Activated CD8-positive, alpha-beta memory T cell treated with anti-CD3 and anti-CD28 coated beads for 24 hours (primary cell): ENCODE measurements at places on chromosomes 16 and 17.

GRCh38 chr16:15856182-15856581, 646 bp downstream of the MYH11 start:
- DNase-seq = no peak

DNA sequence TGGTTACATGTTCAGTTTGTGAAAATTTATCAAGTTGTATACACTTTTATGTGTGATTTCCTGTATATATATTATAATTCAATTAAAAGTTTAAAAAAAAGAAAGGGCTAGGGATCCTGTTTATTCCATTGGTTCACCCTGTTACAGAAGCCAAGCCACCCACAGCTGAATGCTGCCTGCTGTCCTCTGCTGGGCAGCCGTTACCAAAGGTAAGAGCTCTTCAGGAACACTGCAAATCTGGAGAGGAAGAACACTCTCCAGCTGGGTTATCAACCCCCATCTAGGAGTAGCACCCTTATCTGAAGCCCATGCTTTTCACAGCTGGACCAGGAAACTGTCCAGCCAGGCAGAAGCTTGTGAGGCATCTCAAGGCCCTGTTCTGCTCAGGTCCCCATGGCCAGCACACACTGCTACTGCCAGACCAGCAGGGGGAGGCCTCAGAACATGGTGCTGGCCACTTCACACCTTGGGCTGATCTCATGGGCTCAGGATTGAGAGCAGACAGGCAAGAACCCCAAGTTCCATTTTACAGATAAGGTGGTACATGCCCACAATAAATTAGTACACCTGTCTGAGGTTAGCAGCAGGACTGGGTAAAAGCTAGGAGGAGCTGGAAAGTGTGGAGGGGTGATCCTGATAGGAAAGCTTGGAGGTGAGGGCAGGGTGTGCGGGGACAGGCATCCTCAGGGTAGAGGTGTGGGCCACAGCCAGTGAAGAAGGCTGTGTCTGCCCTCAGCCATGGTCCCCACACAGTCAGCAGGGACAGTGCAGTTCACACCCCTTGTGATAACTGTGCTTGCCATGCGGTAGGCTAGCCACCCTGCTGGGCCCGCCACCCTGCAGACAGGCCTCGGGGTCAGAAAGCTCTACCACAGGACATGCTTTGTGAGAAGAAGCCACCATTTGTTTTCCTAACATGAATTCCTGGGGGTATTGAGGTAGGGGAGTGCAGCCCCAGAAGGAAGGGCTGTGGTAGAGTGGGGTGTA, 54.3 kb upstream of the SREBF1 start:
- DNase-seq = peak; percentile 67

DNA sequence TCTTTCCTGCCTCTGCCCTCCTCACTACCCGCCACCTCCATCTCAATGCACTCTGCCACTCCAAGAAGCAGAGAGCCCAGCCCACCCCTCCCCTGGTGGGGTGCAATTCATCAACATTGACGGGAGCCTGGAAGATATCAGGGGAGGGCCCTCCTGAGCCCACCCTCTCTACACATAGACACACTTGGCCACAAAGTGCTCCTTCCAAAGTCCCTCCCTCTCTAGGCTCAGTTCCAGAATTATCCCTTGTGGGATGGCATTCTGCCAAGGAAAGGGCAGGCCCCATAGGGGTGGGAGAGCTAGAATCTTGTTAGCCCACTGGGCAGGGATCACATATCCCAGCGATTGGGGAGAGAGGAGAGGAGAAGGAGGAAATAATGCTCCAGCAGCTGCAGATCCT, 66.2 kb downstream of the TMEM132E start:
- DNase-seq = no peak

DNA sequence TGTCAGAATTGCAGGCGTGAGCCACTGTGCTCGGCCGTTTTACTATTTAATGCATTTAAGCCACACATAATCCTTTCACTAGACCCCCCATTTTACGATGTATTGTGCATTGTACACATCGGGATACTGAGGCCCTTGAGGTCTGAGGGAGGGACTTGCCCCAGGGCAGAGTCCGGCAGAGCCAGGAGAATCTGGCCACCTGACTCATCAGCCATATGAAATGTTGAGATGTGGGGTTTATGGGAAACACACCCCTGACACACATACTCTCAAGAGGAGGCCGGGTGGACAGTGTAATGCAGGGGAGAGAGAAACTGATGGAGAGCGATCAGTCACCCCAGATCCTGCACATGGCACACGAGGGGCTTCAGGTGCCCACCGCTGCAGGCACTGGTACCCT, 196.6 kb downstream of the ZNF423 start:
- DNase-seq = no peak

GRCh38 chr17:17059301-17059890, 17.1 kb downstream of the MPRIP start:
- DNase-seq = no peak

GRCh38 chr17:79997011-79997660, 38.5 kb downstream of the TBC1D16 start:
- DNase-seq = peak; percentile 85

GRCh38 chr17:36932694-36933511, 4.4 kb upstream of the LHX1 start:
- peak; percentile 57 for DNase-seq

DNA sequence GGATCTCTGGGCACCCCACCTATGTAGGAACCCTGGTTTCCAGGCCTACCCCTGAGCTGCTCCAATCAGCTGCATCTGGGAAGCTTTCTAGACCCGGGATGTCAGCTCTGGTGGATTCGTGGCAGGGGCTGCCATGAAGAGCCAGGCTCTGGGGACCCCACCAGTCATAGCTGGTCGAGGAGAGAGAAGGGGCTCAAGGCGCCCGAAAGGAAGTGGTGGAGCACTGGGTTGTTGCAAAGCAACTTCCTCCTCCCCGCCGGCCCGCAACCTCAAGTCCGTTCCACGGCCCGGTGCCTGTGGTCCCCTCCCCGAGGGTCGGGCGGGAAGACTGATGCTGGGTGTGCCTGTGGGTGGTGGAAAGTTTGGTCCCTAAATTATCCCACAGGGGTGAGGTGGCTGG, 10.2 kb downstream of the TBKBP1 start:
- peak; percentile 71 for DNase-seq

- no peak for DNase-seq
Measured at GRCh38 chr17:6186998-6187397, 116.8 kb downstream of the WSCD1 start.

- peak; percentile 77 for DNase-seq
Measured at GRCh38 chr17:76527430-76528111, 9.9 kb downstream of the CYGB start.

- DNase-seq = no peak
Measured at GRCh38 chr16:14196011-14196410, 124.9 kb downstream of the MRTFB start.

DNA sequence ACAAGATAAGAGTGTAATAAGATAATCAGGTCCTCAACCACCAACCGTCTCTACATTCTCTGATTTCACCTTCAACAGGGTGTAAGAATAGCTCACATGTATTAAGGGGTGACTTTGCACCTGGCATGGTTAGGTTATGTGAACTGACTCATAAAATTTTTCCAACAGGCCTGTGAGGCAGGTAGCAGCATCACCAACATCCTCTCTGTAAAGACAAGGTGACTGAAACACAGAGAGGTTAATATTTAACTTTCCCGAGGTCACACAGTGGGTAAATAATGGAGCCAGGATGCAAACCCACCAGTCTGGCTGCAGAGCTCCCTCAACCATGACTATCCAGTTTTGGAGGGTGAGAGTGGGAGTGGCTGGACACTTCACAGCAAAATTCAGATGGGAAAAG, 317.2 kb downstream of the C16orf95 start:
- DNase-seq = no peak

GRCh38 chr17:36131421-36131820, 27.8 kb downstream of the CCL4 start:
- no peak for DNase-seq

DNA sequence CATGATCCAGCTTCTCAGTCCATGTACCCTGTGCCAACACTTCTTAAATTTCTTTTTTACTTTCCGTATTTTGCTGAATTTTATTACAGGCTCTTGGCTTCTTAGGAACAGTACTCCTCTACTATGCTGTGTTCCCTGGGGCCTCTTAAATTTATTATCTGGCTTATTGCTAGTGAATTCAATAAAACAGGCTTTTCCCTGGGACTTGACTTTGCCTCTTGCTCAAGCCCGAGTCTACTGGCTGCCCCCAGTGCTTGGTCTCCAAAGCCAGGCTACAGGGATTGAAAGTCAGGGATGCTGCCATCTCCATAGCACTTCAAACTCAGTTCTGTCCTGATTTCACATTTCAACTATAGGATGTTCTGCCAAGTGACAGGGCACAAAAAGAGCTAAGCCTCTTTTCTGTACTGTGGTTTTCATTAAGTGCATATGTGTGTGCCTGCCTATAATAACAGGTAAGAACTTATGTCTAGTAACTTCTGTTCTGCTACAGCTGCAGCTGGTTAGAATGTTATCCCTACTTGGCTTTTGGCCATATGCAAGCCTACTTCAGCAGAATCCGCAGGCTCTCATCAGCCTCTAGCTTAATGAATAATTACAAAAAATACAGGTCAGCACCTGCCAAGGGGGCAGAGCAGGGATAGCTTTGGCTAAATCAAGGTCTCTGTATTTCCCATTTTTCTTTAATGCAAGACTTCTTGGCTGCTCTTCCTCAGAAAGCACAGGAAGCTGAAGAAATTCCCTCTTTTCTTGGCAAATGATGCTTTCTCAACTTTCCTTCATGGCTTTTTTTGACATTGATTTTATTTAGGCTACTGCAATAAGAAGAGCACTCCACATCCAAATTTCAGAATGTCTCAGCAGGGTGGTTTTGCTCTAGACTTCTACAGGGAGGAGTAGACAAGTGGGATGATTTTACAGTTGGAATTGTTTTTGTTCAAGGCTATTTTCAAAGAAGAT, 8.2 kb downstream of the FAM20A start:
- no peak for DNase-seq

DNA sequence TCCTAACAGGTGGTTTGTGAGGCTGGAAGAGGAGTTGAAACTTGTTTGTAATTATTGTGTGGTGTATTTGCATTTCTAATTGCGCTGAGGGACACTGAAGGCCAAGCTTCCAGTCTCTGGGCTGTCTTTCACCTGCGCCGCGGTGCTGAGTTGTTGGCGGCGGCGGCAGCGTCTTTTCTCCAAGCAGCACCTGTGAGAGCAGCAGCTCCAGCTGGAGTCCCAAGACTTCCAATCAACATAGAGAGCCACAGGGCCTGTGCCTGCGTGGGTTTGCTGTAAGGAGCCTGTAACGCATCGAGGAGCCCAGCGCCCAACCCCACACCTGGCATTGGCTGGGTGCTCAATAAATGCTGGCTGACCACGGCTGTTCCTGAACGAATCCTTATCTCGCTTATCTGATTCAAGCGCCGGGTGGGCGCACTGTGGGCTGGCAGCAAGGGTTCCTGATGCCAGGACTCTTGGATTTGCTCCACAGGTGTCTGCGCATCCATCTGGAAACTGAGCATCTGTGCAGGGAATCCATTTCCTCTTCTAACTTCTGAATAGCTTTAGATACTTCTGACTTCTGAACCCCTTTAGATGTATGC, 138.1 kb downstream of the ASIC2 start:
- no peak for DNase-seq

GRCh38 chr16:27235055-27235937, 32.0 kb downstream of the KDM8 start:
- DNase-seq = peak; percentile 87

DNA sequence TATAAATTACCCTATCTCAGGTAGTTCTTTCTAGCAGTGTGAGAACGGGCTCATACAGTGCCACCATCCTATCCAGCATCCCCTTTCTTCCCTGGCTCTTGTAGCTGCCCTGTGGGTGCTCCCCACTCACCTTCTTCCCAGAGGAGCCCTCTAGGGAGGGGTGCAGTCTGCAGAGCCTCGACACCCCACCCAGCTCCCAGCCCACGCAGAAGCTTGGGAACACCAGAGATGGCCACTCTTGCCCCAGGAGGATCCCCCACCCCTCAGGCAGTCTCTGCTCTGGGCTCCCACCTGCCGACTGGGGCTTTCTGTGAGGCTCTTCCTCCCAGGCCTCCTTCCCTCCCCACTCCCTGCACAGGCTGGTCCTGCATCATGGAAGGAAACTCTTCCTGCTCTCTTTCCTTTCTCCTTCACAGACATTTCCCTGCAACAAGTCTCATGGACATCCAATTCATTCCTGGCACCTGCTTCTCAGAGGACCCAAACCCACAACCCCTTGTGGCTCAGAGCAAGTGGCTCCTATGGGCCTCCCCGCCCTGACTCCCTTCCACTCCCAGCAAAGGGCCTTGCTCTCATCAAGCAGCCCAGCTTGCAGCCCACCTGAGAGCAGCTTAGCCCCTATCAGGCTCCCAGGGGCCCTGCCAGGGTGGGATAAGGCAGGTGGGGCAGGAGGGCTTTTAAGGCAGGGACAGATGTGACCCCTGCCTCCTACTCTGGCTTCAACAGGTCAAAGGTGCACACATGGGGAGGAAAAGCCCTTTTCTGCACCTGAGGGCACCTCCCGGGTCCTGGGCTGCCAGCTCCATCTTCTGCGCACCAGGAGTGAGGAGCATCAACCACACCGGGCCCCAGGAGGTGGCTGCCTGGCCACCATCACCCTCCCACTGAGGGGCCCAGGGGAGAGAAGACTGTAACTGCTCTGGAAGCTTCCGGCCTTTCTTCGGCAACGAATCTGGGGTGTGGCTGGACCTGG, 263.8 kb upstream of the TNRC6C start:
- peak; percentile 52 for DNase-seq

DNA sequence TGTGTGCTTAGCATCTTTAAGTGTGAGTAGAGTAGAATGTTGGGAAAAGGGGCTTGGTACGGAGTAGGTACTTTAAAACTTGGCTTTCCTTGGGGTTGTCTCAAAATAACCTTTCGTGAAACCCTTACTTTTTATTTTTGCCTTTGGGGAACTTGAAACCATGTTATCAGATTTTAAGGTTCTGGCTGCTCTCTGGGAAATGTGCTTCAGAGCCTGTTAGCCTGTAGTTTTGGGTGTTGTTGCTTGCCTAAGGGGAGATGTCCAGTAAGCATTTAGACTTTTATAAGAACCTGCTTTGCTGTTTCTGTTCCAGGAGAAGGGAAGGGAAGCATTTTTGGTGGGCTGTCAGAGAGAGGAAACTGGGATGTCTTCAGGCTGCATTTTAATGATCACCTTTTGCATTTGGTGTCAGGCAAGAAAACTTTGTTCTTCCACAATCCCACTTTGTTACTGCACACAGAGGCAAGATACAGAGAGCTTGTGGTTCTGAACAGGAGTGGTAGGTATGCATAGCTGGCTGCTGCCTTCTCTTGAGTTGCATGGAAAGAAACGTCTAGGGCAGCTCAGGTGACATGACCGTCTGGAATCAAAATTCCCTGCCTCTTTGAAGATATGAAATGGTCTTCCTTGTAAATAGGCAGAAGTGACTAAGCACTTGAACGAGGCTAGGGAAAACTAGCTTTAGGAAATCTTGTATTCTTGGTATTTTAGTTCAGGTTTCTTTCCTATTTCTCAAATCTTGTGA, 1.7 kb downstream of the RABEP1 start:
- DNase-seq = no peak
